IPS DF 6.9 (cell line): ENCODE measurements at places on chromosomes 6 and 20.
A peak's percentile ranks its signal among the peaks of the same experiment; 100 is the strongest.

DNA sequence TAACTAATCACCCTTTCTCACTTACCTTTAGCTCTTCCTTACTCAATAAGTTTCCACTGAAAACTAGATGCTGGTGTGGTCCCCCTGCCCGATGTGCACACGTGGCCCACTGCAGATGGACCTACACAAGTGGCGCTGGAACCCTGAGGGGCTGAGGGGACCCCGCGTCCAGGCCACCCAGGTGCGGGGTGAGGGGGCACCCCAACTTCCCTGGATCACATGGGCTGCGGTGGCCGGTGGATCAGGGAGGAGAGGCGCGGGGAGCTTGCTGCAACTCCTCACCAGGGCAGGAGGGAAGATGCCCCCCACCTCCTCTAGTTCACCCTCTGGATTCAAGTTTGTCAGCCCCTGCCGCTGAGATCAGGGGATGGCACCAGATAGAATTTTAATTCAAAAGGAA, 12.5 kb upstream of the HLA-DOA start:
- DNase-seq, result no peak

DNA sequence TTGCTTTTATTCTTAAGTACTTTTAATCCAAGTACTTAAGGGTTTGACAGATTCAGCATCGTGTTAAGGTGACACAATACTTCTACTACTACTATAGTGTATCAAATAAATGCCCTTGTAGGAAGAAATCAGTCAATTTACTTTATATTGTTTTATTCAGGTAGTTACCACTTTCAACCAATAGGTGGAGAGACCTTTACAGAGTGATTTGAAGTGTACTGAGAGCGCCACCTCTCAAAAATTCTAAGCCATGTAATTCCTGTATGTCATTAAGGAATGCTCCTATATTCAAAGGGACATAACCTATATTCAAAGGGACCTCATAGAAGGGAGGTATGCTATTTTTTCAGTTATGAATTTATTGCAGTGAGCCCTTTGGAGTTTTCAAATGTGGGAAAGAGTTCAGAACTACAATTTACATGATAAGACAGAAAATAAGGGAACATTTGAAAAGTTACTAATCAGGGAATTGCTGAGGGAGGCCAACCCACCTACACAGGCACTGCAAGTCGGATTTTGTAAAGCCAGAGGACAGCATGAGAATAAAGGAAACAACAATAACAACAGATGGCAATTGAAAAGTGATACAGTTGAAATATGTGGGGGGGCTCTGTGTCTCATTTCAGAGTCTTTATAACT, 955.6 kb downstream of the TBC1D32 start:
- DNase-seq, result peak; percentile 25

DNA sequence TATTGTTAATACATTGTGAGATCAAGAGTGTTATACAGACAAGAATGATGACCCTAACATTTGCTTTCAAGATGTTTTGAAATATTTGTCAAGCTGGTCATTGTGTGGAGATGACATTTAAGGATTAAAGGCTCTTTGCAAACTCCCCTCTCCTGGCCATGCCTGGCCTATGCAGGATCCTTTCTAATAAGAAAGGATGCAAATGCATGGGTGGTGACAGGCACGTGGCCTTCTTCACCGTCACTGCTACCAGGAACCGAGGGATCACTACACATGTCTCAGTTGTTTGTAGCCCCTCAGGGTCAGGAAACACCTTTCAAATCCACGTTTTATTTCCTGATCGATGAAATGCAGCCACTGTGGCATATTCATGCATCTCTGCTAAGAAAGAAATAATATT, 419.7 kb downstream of the PRKN start:
- no peak for DNase-seq

- DNase-seq, result no peak
These were observed 22.7 kb upstream of the MAPRE1 start for GRCh38 chr20:32796981-32797451.

DNA sequence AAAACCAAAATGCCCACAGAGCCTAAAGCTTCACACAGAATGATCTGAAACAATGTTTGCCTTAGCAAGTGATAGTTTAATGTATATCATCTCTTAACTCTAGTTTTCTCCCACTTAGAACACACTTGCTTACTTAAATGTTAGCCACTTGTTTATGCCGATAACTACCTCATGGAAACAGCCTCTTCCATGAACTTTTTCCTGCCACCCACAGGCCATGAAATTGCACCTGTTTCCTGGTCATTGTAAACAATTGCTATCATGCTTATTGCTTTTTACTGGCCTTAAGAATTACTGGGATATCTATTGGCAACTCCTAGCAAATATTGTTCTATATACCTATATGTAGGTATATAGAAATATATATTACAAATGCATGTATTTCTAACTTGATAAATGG, 231.1 kb downstream of the HDGFL1 start:
- DNase-seq, result no peak

- no peak for DNase-seq
These were observed 114.2 kb upstream of the MTHFD1L start for GRCh38 chr6:150751296-150751695.

GRCh38 chr6:53041356-53041755, 23.8 kb upstream of the FBXO9 start:
- no peak for DNase-seq

DNA sequence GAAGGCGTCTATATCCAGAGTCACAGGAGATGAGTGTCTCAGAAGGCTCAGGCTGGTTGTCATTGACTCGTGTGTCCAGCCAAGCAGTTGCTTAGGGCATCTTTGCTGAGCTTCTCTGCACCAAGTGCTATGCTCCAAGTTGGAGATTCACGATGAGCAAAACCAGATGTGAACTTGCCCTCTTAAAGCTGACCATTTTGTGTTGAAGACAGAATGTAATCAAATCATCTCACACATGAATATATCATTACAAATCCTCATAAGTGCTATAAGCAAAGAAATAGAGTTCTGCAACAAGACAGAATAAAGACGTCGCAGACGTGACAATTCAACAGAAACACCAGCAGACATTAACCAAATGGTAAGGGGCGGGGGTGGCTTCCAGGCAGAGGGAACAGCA, 103.9 kb downstream of the ALDH8A1 start:
- no peak for DNase-seq

DNA sequence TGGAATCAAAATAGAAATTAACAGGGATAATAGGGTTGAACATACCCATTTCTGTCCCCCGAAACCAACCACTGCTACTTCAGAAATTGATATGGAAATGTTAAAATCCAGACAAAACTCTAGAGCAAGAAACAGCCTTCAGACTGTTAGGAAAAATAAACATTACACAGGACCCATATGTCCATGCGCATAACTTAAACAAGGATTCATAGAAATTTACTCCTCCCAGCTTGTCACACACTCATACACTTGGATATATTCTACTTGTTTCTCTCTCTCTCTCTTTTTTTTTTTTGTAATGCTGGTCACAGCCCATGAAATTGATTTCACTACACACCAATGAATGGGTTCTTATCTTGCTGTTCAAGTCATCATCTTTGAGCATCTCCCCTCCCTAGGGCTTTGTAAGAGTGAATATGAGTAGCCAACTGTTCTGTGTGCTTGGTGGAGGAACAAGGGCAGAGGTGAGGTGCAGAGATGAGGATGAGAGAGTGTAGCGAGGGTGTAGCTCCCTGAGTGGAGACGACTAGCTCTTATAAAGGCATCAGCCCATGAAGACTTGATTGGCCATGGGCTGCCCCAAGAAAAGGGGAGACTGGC, 61.8 kb upstream of the MLN start:
- DNase-seq, result no peak

- DNase-seq, result no peak
These were observed 6.9 kb downstream of the TXNDC5 start for GRCh38 chr6:7903673-7904072.

DNA sequence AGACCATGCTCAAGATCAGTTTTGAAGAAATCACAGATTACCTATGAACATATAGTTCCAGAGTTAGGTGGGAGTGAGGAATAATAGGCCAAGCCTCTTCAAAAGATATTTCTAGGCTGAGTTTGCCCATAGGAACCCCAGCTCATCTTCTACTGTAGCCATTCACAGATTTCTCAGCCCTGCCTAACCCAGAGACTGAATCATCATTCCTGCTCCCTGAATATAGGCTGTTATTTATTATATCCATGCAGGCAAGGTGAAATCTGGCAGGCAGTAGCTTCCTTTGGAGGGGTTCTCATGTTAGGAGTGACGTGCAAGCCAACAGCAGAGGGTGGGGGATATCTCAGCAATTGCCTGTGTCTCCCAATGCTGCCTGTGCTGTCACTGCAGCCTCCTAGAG, 25.6 kb upstream of the ADGRF4 start:
- no peak for DNase-seq

- no peak for DNase-seq
These were observed 60.4 kb downstream of the SOBP start for GRCh38 chr6:107550241-107550840.

DNA sequence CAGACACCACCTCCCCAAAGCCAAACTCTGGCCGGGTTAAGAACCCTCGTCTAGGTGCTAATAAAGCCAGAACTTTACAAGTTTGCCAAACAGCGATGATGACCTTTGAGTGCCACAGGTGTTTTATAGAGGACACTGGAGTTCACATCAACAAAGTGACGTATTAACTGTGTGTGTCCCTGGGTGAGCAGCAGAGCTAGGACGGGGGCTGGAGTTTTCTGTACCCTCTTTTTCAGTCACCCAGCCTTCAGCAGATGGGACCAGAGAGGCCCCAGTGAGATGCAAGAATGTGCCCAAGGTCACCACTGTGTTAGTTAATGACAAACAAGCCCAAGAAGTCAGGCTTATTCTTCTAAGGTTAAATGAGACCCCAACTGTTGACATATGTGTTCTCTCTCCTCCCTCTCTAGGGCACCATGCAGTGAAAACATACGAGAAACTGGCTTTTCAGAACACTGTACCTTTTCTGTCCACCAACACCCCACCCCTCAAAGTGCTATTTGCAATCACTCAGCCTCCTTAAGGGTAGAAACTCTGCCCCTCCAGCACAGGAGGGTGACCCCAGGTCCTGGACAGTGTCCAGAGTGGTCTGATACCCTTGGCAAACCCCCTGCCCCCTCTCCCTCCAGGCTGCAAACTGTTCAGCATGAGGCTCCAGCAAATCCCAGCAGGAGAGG, 5.2 kb downstream of the SDC4 start:
- no peak for DNase-seq

DNA sequence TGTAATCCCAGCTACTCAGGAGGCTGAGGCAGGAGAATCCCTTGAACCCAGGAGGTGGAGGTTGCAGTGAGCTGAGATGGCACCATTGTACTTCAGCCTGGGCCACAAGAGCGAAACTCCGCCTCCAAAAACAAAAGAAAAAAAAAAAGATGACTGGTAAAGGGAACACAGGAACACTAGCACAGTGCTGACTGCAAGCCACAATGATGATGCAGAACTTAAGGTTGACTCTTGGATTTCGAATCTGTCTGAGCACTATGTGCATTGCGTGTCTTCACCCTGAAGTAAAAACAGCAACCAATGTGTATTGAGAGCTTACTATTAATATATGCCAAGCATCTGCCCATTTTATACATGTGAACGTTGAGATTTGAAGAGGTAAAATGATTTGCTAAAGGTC, 27.6 kb upstream of the LIN28B start:
- DNase-seq, result no peak

DNA sequence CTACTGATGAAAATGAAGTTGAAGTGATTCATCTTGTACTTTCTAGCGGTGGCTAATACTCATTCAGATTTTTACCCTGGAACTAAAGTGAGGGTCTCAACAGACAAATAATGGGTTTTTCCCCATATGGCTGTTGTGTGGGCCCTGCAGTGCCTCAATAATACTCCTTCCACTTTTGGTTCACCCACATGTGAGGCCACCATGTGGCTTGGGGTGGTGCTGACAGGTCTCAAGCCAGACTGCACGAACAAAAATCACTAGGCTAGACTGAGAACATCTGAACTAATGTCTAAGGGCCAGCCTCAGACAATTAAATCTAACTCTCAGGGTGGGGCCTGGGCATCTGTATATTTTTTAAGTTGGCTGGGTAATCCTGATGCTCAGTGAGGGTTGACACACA, 7.9 kb upstream of the COL12A1 start:
- no peak for DNase-seq

DNA sequence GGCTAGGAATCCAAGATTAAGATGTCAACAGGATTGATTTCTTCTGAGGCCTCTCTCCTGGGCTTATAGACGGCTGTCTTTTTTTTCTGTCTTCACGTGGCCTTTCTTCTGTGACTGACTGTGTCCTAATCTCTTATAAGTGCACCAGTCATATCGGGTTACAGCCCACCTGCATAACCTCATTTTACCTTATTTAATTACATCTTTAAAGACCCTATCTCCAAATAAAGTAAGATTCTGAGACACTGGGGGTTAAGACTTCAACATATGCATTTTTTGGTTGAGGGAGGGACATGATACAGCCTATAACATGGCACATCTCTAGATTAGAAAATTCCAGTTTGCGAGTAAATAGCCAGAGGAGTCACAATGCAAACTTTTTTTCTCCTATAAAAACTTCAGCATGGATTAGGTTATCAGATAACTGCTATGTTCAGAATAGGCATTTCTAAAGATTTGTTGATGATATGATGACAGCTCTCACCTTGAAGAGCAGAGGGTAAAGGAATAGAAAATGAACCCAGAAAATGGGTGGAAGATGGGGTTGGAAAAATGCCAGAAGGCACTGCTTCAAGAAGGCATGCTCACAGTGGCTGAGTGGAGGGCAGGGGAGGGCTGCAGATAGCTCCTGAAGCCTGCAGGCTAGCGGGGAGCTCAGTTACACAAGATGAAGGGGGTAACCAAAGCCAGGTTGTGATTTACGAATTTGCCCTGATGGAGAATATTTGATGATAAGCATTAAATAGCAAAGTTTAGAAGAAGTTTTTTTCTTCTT, 8.7 kb upstream of the PDE7B start:
- no peak for DNase-seq

GRCh38 chr20:51204794-51205193, 181.9 kb upstream of the KCNG1 start:
- no peak for DNase-seq

DNA sequence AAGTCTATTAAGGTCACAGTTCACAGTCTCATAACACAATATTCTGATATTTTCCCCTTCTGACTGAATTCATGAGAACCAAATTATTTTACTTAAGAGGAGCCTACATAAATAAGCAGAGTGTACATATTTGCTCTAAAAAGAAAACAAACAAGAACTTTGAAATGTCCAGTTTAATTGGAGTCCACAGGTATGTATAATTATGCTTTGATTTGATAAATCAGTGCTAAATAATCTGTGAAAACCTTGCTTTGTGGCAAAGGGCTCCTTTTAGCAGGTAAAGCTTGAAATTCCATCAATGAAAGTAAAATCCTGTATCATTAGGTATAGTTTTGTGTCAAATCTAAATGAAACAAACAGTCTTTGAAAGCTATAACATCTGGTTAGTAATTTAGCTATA, 69.4 kb downstream of the ADGRB3 start:
- no peak for DNase-seq

GRCh38 chr20:25148181-25148981, 47.1 kb upstream of the ENTPD6 start:
- no peak for DNase-seq

GRCh38 chr6:147639279-147639678, 130.8 kb downstream of the SAMD5 start:
- DNase-seq, result no peak
